ENCODE measurements at places on chromosomes 7 and 10.

GRCh38 chr7:36545291-36545690, 155.6 kb downstream of the ANLN start:
- no peak for DNase-seq

- no peak for DNase-seq
Observed at GRCh38 chr10:78255796-78256638, 222.4 kb downstream of the RPS24 start.

DNA sequence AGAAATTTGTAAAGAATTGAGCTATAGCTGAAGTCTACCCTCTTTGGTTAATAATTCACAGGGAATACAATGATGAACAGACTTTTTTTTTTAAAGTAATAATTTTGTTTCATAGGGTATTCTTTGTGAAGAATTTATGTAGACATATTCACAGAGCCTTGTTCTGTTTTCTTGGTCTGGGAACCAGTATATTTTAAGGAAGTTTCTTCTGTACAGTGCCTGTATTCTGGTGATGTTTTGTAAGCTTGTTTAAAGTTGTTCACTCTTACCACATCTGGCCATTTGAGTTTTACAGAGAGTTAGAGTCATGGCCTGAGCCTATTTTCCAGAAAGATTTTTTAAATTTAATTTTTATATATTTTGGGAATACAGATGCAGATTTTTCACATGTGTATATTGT, 70.3 kb downstream of the CCSER2 start:
- DNase-seq: no peak

DNA sequence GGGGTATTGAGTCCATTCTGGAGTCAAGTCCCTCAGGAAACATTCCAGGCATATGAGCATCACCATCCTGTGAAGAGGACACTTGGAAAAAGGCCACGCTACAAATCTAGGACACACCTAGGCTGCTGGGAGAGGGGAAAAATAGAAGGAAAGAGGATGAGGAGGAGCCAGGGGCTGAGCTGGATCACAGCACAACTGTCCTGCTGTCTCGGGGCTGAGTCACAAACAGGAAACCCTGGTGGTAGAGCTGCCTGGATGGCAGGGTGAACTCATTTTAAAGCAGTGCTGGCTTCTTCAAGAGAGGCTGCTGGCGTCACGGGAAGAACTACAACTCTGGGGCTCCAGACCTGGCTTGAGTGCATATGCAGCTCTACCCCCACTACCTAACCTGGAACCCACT, 151.5 kb downstream of the RNF216 start:
- DNase-seq: peak; percentile 23

DNA sequence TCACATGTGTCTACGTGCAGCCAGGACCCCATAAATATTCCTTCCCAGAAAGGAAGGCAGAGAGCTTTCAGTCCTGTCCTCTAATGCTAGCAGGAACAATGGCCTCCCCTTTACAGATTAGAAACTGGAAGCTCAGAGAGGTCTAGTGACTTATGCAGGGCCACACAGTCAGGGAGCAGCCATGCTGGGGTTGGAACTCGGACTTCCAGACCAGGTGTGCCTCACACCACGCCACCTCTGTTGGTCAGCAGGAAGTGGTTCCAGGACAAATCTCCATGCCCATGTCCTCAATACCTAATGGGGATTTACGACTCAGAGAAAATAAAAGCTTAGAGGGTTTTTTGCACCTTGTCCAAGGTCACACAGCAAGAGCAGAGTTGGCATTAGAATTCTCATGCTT, 378.9 kb downstream of the RPS24 start:
- DNase-seq: no peak

GRCh38 chr10:1291178-1292090, 235.2 kb downstream of the WDR37 start:
- DNase-seq: no peak

GRCh38 chr10:76550806-76551205, 1086.8 kb downstream of the KCNMA1 start:
- DNase-seq: no peak

Data from stimulated activated CD4-positive, alpha-beta T cell treated with anti-CD3 and anti-CD28 coated beads, TNF-alpha, amount 100 ng/mL, for 4 hours (primary cell).